GM23338 (cell line): ENCODE measurements at places on chromosomes 16 and 17.

GRCh38 chr16:87056551-87056950 is 260.6 kb downstream of the C16orf95 start:
- DNase-seq, result no peak

DNA sequence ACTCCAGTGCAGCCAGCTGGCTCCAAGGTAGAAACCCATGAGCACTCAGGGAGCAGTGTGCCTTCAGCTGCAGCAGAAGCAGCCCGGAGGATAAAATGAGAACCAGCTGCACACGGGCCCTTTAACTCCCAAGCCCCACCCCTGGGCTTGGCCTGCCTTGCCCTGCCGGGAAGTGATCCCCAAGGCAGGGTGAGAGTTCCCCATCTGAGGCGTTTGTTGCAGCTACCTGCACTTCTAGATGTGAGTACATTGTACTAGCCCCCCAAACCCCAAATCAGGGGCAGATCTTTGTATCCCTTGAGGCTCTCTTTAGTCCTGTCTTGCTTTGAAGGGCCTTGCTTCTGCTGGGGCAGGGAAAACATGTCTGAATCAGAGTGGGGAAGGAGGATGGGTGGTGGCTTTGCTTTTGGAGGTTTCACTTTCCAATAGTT is at the start of gene MVP:
Gene MVP (plus strand): TSS at position 192 of the 431 bp plus-strand sequence. CDS start 10,088 bp downstream, outside the sequence.
- no peak for DNase-seq

- DNase-seq, result no peak
Measured at GRCh38 chr17:72764632-72765041, 327.9 kb downstream of the SLC39A11 start.

DNA sequence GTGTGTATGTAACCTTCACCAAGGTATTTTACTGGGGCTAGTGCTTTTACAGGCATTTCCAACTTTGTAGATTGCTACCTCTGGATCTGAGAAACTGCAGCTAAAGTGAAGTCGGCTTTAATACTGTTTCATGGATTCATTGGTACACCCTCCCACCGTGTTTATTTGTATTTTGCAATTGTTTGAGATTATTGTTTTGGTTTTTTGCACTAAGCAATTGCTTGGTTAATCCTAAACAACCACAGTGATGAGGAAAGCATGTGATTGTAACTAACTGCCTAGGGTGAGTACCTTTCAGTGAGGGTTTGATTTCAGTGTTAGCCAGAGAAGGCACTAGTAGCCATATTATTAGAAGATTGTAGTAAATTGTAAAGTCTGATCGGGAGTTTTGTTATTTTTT is 3.3 kb downstream of the LUC7L3 start:
- DNase-seq, result no peak

GRCh38 chr17:63446753-63447470 is 806 bp upstream of the CYB561 start:
- peak; percentile 77 for DNase-seq

- DNase-seq, result no peak
Measured at GRCh38 chr17:19301274-19301951, 61.1 kb downstream of the B9D1 start.

DNA sequence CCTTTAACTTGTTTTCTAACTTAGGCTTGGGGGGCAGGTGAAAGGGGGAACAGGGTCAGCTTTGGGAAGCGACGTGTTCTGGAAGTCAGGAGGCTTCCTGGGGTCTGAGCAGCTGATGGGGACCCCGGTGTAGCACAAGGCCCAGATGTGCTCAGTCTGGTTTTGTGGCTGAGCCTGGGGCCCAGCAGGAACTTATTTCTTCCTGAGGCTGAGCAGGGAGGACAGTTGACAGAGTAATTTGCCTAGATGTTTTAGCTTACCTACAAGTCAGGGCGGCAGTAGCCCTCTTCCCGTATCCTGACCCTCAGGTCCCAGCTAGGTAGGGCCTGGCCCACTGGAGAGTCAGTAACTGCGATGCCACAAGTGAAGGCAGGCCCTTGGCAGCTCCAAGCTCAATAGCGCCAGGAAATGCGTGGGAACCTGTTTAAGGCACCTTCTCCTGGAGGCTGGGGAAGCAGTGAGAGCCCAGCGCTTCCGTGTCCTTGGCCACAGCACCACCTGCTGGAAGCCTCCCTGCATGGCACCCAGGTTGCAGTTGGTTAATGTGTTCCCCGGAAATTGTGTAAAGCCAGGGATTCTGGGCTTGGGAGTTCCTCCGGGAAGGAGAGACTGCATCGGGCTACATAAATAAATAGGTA is 5.2 kb downstream of the CCR7 start:
- DNase-seq, result peak; percentile 95

GRCh38 chr17:45150911-45151809 is 2.9 kb downstream of the HEXIM1 start:
- no peak for DNase-seq

- DNase-seq, result no peak
Measured at GRCh38 chr16:85716680-85717038, 27.9 kb upstream of the GINS2 start.
